ENCODE measurements at places on chromosomes 5 and 9.

GRCh38 chr5:4233671-4234070 lies 638.0 kb downstream of the IRX1 start:
- DNase-seq, result no peak

DNA sequence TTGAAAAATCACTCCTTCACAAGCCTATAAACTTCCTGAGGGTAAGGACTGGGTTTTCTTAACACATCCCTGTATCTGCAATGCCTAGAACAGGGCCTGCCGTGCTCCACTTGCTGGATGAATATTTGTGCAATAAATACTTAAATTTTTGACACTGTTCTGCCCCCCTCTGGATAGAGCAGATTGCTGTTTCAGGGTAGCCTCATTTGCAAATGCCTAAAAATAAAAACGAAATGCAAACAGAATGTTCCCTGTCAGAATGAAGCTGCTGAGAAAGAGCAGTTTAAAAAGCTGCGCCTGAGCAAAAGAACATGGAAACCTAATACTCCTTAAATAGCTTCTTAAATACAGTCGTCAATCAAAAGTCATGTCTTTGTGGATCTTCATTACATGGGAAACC lies 385.3 kb downstream of the PRELID2 start:
- no peak for DNase-seq

- no peak for DNase-seq
These were observed 10.0 kb downstream of the DNAJB5 start for GRCh38 chr9:34999576-34999975.

DNA sequence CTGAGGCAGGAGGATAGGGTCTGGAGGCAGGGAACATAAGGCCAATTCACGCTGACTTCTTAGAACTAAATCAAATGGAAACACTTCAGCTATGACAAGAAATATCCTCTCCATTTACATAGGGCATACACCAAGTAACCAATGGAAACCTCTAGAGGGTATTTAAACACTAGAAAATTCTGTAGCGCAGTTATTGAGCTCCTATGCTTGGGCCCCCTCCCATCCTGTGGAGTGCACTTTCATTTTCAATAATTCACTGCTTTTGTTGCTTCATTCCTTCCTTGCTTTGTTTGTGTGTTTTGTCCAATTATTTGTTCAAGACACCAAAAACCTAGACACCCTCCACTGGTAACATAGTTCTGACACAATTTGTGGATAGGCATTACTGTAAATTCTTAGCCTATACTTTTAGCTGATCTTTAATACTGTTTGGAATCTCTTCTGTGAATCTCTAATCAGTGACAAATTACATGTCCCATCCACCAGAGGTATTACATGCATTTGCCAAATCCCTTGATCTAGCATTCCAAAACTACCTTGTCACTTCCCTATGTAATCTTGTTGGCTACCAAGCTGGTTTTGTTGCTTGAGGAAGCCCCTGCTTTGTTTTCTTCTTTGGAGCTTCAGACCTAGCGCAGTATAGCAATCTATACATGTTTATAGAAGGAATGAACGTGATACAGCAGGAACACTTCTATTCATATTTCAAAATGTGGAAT lies 61.6 kb downstream of the ST8SIA4 start:
- no peak for DNase-seq

DNA sequence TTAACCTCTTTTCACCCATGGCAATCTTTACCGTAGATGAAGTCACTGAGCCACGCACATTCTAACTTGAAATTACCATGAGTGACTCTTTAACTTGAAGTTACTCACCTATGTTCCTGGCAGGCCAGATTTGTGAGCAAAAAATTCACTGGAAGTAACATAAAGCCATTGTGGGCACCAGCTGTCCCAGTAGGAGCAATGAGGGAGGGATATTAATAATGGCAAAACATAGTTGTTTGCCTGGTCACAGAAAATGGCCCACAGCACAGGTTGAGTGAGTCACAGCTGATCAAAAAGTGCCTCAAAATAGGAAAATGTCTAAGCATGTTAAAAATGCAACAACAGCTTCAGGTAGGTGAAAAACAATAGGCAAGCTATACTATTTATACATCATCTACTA lies 146.6 kb downstream of the EFNA5 start:
- DNase-seq, result no peak

- DNase-seq, result no peak
These were observed 13.9 kb upstream of the BTNL3 start for GRCh38 chr5:180974612-180975315.

DNA sequence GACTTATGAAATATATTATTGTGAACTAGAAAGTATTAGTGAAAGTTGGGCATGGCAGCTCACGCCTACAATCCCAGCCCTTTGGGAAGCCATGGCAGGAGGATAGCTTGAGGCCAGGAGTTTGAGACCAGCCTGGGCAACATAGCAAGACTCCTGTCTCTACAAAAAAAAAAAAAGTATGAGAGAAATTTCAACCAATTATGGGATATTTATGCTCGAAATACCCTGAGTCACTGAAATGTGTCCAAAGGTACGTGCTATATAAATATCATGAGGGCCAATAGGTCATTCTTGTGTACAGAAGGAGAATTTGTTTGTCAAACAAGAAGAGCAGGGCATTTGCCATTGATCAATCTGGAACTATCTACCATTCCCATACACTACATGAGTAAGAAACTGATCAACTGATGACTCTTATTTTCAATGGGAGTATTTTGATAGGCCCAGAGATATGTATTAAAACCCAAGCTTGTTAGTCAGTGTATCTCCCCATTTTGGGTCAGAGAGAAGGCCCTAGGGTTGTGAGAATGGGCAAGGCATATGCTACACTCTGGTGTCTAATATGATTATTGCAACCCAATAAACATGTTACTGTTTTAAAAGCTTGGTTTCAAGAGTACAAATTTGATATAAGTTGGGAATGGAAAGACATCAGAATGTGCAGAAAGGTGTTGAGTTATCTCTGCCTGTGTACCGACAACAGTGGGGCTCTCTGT lies 21.7 kb upstream of the HOMER1 start:
- DNase-seq, result no peak

DNA sequence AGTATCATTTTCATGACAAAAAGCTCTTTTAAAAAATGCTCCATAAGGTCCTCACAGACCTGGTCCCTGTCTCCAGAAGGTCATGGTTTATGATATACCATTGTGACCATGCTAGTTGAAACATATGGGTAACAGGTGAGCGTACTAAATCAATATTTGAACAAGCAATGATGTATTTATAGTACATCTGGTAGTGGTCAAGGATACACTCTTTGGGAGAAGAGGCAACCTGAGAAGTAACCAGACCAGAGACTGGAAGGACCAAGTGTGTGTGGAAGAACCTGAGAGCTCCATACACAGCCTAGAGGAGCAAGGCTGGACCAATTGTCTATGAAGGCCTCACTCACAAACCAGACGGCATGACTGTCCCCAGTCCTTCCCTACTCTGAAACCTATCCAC lies 55.1 kb downstream of the LHFPL2 start:
- DNase-seq, result no peak

- no peak for DNase-seq
These were observed 467.3 kb upstream of the PIK3R1 start for GRCh38 chr5:67748165-67748690.

- no peak for DNase-seq
These were observed 49.6 kb downstream of the ANKRD55 start for GRCh38 chr5:56183506-56183905.

- DNase-seq, result no peak
These were observed 385.1 kb downstream of the CHSY3 start for GRCh38 chr5:130289132-130290088.

DNA sequence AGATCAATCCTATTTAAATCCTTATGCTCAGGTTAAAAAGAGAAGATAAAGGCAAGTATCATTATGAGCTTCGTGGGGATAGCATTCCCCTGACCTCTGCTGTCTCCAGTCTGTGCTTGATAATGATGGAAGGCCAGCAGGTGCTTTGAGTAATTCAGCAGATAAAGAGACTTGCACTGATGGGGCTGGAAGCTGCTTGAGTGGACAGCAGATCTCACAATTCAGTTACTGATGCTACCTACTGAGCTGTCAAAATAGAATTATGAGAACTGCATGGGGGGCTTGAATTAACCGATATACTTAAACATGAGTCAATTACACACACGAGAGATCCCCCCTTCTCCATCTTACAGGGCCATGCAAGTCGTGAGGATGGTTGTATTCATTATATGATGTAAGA lies 107.7 kb upstream of the GPR151 start:
- no peak for DNase-seq

- no peak for DNase-seq
These were observed 183.4 kb downstream of the FBXO4 start for GRCh38 chr5:42108468-42108867.

DNA sequence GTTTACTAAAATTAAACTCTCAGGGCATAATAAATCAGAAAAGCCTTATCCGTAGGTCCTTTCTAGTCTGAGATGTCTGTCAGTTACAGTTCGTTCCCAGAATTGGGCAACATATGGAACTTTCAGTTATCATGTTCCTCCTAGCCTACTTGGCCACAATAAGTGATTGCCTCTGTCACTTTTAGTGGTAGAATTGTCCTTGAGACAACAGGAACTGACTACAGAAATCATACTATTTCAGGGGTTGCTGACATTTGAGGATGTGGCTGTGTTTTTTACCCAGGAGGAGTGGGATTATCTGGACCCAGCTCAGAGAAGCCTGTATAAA lies 956 bp downstream of the ZNF189 start:
- no peak for DNase-seq

DNA sequence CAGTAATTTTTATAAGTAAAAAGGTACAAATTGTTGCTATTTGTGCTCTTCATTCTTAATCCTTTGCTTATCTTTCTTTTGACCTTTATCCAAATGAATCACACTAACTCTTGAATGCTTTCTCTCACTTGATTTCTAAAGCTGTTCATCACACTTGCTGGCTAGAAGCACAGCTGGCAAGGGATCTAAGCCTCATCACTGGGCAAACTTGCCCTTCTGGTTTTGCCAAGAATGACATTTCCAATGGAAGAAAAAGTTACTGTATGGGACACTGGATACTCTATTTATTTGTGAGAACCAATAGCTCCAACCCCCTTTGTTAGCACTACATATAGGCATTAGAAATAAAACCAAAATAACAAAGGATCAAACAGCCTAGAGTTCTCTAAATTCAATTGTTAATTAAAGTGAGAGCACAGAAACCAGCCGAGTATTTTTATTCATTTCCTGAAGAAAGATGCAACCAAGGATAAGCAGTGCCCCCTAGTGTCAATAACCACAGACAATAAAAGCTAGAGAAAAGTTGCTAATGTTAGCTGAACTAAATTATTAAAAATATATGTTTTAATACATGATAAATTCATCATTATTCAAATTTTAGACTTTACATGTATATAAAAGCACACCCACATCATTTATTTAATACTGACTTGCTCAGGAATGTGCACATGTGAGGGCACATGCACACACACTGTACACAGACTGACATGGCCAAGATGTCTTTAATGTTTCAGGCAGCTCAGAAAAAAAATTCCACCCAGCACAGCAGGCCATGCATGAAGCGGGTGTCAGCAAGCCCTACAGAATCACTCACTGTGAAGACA lies 59.8 kb upstream of the POU5F2 start:
- DNase-seq, result no peak

GRCh38 chr5:54646356-54647101 lies 129.0 kb downstream of the SNX18 start:
- DNase-seq, result no peak

DNA sequence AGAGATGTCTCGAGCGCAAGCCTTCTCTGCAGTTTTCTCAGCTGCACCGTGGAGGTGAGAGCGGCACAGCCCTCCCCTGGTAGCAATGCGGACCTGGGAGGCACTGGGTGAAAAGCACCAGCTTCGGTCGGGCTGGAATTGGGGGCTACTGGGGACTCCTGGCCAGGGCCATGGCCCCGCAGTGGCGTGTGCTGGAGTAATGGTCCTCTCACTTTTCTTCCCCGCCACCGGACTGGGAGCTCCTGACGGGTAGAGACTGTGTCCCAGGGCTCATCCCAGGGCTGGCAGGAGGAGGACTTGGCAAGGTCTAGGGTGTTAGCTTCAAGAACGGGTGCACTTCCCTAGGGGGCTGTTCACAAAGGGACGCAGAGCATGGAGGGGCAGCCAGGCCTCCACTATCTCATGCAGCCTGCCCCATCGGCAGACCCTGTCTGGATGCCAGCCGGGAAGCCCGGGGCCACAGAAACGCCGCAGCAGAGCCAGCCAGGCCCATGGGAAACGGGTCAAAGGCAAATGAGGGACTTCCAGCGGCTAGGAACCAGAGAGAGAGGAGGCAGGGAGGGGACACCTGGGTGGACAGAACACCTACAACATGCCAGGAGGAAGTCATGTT lies 92.6 kb upstream of the MVB12B start:
- no peak for DNase-seq

DNA sequence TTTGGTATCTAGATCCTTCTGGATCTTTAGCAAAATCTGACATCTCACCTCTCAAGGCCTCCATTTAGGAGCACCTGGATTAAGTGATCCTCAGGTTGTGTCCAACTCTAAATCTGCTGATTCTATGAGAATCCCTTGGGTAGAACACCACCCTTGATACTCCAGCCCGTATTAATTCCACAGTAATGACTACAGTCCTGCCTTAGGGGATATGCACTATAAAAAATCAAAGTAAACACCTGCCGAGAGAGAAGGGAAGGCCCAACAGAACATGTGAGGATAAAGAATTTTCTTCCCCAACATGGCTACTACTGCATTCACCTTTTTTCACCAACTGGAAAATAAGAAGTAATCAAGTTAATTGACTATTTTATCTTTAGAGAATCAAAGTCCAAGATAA lies 27.6 kb downstream of the DAP start:
- DNase-seq, result no peak

GRCh38 chr5:75525344-75525743 lies 13.7 kb downstream of the POLK start:
- no peak for DNase-seq

DNA sequence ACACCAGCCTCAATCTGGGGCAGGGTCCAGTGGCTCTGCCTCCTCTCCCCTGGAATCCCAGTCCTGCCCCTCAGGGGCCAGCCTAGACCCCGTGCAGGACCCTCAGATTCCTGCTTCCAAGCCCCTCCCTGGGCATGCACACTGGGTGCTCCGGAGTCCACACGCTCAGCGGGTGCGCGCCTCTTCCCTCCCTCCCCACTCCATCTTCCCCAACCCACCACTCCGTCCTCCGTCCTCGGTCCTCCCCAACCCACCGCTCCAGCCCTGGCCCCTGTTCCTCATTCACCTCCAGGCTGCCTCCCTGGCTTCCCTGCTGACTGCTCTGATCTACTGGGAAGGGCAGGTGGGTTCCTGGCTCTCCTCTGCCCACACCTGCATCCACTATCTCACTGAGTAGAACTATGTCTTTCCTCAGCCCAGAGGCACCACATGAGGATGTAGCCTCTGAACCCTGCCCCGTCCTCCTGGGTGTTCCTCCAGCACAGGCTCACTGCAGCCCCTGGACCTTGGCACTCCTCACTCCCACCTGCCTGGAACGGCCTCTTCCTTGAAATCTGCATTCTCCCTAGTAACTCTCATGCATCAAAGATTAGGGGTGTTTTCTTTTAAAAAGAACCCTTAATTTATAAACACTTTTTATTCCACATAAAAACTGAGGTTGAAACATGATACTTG lies 92.8 kb downstream of the CAMSAP1 start:
- no peak for DNase-seq

GRCh38 chr9:36328798-36329411 lies 70.7 kb upstream of the GNE start:
- DNase-seq, result no peak

All from cortex of kidney (tissue), 1 donor.